ENCODE measurements at places on chromosomes 6 and 20.

DNA sequence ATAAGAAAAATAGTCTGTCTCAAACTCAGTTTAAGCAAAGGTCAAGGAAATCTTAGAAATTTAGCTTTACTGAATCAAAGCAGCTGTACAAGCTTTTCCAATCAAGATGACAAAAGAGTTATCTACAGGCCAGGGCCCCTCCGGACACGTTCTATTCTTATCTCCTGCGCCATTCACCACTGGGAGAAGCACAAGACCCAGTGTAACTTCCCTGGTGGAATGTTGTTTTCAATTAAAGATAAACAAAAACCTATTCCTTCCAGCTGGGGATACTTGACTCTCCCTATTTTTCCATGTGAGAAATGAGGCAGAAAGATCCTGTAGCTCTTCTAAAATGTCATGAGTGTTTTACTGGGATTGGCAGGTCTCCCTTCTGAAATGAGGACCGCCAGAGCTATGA, 123.3 kb downstream of the TBX18 start:
- no peak for DNase-seq

- no peak for DNase-seq
Measured at GRCh38 chr20:51734876-51735720, 33.1 kb downstream of the ATP9A start.

DNA sequence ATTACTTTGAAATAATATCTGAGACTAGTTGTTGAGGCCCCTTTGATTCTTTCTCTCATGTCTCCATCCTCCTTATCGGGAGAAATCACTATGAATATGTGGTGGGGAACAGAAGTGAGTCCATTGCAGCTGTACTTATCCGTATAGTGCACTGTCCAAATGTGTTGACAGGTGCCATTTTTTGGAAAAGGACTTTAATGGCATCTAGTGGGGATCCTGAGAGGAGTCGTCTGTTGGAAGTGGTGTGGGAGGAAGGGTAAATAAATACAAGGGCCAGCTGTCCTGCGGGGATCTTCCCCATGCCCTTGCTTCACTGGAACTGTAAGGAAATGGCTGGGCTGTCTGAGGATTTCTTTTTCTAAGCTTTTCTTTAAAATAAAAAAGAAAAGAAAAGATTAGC, 19.4 kb downstream of the TPX2 start:
- DNase-seq: no peak

DNA sequence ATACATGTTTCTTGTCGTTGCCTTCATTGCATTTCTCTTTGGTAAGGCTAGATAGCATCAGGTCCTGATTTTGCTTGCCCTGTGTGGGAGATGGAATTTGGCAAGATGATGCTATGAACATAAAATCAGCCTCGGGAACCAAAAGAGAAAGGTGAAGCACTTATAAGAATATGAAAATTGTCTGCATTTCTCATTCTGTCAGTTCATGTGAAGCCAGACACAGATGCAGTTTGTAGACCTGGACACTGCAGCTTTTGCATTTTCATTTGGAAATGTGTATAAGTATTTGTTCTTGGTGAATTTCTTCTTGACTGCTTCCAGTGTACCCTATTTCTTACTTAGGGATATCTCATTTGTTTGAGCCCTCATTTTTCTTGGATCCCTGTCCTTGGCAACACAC, 1.3 kb downstream of the YWHAB start:
- DNase-seq: no peak

DNA sequence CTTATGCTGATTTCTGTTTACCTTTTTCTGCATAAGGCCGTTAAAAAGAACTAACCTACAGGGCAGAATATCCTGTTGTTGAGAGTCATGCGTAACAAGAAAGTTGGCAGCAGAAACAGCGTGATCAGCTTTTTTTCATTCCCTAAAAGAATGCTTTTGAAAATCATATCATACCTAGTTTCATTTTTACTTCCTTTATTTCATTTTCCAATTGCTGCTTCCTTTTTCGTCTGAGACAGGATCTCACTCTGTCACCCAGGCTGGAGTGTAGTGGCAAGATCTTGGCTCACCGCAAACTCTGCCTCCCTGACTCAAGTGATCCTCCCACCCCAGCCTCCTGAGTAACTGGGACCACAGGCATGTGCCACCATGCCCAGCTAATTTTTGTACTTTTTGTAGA, 4.1 kb downstream of the CALHM6 start:
- peak; percentile 35 for DNase-seq

DNA sequence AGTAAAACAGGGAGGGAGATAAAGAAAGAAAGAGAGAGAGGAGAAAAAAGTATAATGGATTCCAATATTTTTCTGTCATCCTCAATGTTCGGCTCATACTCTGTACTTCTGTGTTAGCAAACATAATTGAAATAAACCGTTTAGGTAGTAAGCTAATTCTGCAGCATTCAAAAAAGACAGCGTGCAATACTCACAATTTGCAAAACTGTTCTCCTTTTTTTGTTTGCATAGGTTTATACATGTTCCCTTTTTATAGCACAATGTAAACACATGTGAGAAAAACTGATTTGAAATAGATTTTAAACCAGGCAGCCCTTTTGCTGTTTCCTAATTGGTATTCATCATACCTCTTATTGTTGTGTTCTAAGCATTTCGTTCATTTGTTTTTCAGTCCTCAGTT, 188.9 kb downstream of the PLCB1 start:
- no peak for DNase-seq

GRCh38 chr6:47342824-47343223, 33.1 kb upstream of the TNFRSF21 start:
- DNase-seq: no peak

DNA sequence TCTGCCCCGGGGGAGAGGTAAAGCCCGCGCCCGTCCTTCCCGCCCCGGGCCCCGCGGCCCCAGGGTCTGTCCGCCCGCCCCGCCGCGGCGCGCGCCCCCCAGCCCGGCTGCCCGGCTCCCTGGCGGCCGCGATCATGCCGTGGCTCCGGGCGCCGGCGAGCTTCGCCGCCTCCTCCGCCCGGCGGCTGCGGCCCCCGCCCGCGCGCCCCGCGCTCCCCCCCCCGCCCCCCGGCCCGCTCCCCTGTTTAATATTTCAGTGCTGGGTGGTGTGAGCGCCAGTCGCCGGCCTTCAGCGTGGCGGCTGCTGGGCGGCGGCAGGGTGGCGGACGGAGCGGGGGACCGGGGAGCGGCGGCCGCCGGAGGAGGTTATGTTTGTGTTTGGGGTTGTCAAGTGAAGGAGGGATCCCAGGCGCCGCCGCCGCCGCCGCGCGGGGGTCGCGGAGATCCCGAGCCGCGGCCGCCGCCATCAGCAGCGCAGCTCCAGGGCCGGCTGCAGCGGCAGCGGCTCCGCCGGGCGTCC, at the start of gene HIVEP1:
Gene HIVEP1 (plus strand): TSS at position 275 of the 520 bp plus-strand sequence. CDS start 3,317 bp downstream, outside the sequence.
- DNase-seq: no peak

GRCh38 chr6:37313723-37314486, 39.9 kb upstream of the RNF8 start:
- DNase-seq: no peak

DNA sequence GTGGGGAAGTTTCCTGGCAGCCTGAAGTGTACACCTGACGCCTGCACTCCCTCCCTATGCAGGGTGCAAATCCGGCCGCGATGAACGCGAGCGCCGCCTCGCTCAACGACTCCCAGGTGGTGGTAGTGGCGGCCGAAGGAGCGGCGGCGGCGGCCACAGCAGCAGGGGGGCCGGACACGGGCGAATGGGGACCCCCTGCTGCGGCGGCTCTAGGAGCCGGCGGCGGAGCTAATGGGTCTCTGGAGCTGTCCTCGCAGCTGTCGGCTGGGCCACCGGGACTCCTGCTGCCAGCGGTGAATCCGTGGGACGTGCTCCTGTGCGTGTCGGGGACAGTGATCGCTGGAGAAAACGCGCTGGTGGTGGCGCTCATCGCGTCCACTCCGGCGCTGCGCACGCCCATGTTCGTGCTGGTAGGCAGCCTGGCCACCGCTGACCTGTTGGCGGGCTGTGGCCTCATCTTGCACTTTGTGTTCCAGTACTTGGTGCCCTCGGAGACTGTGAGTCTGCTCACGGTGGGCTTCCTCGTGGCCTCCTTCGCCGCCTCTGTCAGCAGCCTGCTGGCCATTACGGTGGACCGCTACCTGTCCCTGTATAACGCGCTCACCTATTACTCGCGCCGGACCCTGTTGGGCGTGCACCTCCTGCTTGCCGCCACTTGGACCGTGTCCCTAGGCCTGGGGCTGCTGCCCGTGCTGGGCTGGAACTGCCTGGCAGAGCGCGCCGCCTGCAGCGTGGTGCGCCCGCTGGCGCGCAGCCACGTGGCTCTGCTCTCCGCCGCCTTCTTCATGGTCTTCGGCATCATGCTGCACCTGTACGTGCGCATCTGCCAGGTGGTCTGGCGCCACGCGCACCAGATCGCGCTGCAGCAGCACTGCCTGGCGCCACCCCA, 1.2 kb downstream of the GPR6 start:
- no peak for DNase-seq

DNA sequence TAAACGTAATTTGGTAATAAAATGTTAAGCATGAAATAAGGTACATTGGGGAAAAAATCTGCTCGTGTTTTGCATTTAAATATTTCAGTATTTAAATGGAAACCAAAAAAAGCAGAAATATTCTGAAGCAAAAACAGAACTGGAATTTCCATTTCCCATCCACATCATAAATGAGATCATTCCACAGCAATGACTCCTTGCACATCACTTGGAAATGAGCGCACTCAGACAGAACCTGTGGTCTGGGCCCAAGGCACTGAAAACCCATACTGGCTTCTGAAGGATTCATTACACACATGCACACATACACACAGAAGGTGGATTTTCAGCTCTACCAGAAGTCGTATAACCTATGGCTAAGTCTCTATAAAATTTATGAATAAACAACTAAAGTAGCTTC, 174.8 kb downstream of the IBTK start:
- DNase-seq: no peak

DNA sequence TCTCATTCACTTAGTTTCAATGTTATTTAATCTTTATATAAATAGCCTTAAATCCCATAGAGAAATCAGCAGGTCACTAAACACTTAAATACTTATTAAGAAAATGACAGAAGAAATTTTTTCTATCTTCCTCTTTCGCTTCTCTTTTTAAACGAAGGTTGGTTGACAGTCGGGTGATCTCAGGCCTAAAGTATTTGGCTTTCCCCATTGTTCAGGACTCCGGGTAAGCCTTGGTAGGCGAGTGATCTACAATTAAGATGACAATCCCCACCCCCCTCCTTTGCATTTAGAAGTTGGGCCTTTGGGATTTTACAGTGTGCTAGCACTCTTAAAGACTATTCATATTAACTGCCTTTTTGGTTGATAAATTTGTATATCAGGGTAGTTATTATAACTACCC, 19.7 kb upstream of the UTRN start:
- DNase-seq: peak; percentile 51

DNA sequence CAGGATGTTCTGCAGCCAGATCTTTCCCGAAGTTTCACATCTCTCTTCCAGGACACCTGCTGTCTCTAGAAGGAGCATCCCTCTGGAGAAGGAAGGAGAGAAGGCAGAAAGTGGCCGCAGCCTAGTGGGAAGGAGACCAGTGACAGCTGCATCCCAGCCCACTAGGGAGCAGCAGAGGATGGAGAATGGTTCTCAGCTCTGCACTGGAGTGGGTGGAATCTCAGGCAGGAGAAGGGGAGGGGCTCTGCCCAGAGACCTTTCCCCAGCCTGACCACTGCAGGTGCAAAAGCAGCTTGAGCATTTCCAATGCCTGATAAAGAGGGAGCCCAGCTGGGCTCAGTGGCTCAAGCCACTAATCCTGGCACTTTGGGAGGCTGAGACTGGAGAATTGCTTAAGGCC, 32.3 kb downstream of the NCR2 start:
- DNase-seq: no peak

DNA sequence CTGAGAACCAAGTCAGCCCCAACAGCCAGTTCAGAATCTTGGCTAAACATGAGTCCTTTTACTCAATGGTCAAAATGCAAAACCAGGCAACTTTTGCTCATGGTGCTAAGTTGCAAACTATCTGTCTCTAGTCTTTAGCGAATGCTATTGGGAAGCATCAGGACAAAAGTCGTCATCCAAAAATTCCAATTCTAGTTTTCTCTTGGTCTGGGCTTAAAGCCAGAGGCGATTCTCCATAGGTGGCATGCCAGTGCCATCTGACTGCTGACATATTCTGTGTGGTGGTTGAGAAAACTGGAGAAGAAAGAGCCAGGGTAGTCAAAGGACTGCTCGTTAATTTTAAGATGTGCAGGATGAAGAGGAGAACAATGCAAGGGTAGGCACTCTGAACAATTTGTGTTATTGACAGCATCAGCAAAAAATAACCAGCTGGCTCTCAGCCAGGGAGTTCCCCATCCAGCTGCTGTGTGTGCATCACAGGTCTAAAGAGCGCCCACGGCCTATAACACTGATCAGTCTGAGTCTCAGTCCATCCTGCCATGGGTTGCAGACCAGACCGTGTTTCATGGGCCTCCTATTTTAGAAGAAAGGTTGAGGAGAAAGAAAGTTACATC, 313.6 kb downstream of the ALDH8A1 start:
- no peak for DNase-seq

DNA sequence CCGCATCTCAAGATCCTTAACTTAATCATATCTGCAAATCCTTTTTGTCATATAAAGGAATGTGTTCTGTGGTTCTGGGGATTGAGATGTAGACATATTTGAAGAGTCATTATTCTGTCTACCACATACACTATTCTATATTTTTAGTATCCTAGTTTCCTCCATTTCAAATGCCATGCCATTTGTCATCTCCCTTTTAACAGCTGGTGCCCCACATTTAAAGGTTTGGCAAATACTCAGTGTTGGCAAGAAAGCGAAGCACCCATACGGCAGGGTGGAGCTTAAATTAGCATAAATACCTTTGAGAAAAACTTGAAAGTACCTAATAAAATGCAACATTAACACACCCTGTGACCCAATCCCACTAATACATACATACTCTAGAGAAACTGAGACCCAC, 31.7 kb downstream of the PAK5 start:
- DNase-seq: no peak

DNA sequence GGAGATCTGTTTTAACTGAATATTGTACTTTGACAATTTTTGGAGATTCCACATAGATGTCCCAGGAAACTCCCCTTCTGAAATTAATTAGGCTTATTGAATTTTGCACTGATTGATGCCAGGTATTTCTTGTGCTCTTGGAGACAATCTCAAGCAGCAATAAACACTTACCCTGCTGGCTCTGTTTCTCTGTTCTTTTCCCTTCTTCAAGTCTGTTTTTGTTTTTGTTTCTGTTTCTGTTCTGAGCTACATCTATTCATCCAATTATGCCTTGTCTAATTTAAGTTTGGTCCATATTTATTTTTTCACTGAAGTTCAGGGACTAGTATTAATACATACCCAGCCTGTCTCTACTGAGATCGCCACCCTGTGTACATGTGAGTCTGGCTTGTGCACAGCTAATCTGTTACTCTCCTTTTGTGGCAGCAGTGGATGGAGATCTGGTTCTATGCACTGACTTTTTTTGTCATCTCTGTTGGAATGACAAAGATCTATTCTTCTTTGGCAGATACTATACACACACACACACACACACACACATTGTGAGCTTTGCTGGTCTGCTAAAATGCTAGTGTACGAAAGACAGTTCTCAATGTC, 51.9 kb downstream of the IL22RA2 start:
- DNase-seq: no peak

- no peak for DNase-seq
Measured at GRCh38 chr6:117477988-117478852, 4.3 kb upstream of the DCBLD1 start.
